ENCODE measurements at places on chromosomes 11 and 22. TPM values are rescaled to one million over a fixed set of nuclear protein-coding genes. Genes with fewer than 3 reads are reported as not detected.

Gene HTR3A
- not detected for total RNA-seq

Gene TESMIN
- total RNA-seq, result 3.3 TPM

Gene NLRP14
- total RNA-seq, result not detected

- no peak for DNase-seq
Observed at GRCh38 chr11:101180481-101180880, 50.9 kb upstream of the PGR start.

GRCh38 chr11:29005401-29005980 lies 897.3 kb downstream of the METTL15 start:
- DNase-seq, result no peak

DNA sequence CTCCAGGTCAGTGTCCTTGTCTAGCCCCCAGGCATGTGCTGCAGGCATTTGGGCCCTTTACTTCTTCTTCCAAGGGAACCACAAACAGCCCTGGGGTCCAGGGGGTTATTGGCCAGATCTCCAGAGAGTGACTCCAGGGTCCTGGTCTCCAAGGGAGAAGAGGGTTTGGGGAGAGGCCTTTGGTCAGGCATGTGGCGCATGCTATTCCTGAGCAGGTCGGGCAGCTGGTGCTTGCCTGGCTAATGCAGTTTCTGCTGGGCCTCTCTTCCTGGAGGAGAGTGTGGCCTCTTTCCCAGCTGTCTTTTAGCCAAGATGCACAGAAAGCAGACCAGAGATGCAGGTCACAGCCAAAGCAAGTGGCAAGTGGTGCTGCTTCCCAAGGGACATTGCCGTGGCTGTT lies 3.8 kb upstream of the RFPL2 start:
- no peak for DNase-seq

DNA sequence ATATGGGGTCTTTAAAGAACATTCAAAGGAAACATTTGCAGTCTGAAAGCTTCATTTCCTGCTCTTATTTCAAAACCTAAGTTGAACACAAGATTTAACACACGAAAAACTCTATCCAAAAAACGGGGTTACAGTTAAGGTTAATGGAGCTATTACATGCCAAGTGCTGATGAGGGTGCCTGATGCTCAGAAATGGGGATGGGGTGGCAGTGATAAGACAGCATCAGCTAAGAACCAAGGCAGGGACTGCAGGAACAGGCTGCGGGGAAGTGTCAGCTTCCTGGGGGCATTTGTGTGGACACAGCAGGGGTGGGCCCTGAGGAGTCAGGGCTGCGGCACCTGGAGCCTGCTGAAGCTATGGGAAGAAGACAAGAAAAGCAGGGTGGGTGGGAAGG lies 12.2 kb downstream of the DGCR2 start:
- no peak for DNase-seq

DNA sequence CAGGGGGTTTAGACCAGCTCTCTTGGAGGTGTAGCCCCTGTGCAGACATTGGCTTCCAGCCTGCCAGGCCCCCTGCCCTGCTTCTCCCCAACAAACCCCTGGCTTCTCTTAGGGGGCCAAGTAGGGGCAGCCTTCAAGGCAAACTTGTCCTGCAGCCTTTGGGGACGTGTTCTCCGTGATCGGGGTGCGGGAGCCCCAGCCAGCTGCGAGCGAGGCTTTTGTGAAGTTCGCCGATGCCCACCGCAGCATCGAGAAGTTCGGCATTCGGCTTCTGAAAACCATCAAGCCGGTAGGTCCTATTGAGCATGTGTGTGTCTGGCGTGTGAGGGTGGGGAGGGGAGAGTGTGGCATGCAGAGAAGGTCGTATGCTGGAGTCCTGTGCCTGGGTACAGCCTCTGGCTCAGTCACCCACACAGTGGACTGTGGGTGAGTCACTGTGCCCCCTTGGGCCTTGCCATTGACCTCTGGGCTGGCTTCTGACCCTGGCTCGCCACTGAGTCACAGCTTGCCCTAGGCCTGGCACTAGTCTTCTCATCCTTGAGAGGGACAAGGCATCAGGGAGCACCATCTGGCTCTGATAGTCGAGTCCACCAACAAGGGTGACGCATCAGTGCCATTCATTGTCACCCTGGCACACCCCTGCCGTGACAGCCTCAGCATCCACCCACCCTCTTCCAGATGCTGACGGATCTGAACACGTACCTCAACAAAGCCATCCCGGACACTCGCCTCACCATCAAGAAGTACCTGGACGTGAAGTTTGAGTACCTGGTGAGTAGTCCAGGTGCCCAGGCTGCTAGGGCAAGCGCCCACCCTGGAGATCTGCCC lies 11.4 kb downstream of the SLC16A8 start:
- DNase-seq, result no peak

DNA sequence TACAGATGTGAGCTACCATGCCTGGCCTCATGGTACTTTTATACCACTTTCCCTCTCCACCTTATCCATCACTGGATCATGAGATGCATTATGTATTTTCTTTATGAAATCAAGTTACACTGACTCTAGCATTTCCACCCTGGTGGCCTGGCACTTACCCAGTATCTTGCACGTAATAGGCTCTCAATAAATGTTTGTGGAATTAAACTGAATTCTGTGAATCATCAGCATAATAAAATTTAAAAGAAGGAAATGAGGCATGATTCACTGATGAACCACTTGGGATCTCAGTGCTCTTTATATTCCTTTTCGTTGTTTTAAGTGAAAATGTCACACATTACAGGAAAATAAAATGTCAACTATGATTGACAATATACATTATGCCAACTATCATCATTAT lies 25.1 kb downstream of the ADM start:
- no peak for DNase-seq

- no peak for DNase-seq
Observed at GRCh38 chr22:48199667-48200066, 1437.2 kb downstream of the TBC1D22A start.

- DNase-seq, result no peak
Observed at GRCh38 chr11:76169473-76169896, 36.8 kb downstream of the WNT11 start.

Data from activated CD8-positive, alpha-beta memory T cell treated with anti-CD3 and anti-CD28 coated beads, Interleukin-2, amount 10 ng/mL, durations not matched to agents 7 days and 5 days (primary cell).